ENCODE measurements at places on chromosomes 16 and 17.

DNA sequence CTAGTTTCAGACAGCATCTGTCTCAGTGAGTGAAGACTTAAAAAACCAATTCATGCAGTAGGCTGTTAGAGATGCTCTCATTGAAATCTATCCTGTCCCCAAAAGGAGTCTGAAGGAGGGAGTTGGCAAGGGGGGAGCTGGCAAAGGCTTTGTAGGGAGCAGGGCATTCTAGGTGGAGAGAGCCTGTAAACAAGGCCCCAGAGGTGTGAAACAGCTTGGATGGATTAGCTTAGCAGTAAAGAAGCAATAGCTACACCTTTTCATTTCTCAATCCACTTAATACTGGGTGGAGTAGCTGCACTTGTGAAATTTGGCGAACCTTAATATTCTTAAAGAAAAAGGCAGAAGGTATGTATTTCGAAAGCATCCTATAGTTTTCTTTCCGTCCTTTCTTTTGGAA is 61.8 kb downstream of the KSR1 start:
- DNase-seq = no peak

- DNase-seq = no peak
These were observed 89.1 kb downstream of the ELAC2 start for GRCh38 chr17:12928736-12929135.

- no peak for DNase-seq
These were observed 47.3 kb downstream of the SMPD3 start for GRCh38 chr16:68400924-68401460.

DNA sequence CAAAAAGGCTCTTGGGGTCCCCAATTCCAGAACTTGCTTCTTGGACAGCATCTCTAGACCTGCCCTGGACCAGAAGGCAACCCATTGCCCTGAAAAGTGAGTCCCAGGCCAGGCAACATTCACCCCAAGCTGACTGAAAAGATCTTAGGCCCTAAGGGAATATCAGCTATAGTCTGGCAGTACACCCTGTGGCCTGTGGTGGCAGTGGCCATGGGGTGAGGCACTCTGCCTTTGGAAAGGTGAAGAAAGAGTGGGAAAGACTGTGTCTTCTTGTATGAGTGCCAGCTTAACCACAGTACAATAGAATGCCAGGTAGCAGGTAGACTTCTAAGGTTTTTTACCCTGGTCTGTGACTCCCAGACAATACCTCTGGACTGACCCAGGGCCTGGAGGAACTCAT is 564.5 kb downstream of the CDH8 start:
- DNase-seq = no peak

- no peak for DNase-seq
These were observed 9.2 kb downstream of the GLYR1 start for GRCh38 chr16:4837733-4838501.

GRCh38 chr16:876523-877241 is 76.1 kb upstream of the GNG13 start:
- no peak for DNase-seq

DNA sequence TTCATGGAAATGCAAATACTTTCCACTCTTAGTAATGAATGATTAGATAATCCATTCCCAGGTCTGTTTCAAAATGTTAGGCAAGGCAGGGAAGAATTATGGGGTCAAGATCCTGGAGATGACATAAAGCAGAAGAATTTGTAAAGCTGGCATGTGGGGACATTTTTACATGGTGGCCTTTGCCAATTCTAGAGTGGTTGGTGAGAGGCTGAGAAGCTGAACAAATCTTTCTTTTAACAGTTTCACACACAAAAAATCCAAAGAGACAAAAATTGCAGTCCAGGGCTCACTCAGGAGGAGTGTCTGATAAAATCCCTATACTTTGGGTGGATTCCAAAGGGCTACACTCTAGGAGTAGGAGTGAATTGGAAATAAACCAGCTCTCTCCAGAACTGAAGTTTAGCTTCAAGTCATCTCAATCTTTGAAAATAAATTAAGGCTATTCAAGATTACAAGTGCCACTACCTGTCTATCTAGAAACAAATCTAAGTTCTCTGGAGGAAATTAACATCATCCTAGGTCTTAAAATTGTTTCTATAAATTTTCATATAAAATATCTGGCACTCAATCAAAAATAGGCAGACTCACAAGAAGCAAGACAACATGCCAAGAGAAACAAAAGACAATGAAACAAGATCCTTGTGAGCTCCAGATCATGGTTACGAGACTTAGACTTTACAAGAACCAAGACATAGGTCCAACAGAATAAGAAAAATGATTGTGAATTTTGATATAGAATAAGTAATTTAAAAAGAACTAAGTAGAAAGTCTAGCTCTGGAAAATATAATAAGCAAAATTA is 113.0 kb upstream of the AXIN2 start:
- no peak for DNase-seq

DNA sequence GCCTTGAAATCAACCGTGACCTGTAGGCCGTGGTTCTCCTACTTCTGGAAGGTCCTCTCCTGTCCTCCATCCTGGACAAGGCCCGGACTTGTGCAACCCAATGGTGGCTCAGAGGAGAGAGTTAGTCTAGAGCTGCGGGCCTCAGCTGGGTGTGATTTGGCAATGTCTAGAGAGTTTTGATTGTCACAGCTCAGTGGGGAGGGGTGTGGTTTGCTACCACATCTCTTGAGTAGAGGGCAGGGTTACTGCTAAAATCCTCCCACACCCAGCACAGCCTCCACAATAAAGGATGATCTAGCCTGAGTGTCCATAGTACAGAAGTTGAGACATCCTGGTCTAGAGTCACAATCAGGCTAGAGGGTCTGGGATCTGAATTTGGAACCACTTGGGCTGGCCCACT is 40.3 kb downstream of the MYH13 start:
- DNase-seq = no peak

DNA sequence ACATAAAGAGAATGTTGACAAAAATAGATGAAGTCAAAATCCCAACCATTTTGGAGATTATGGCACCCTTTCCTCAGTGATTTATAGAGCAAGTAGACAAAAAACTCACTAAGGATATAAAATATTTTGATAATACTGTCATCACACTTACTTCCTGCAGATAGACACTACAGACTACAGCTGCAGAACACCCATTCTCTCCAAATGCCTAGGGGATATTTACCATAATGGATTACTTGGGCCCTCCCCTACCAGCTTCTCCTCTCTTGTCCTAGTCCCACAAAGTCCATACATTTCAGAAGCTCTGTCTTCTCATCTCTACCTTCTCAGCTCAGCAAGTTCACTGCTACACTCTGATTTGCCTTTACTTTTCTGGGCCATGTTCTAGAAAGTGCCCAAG is 37.2 kb upstream of the CCNF start:
- DNase-seq = no peak

DNA sequence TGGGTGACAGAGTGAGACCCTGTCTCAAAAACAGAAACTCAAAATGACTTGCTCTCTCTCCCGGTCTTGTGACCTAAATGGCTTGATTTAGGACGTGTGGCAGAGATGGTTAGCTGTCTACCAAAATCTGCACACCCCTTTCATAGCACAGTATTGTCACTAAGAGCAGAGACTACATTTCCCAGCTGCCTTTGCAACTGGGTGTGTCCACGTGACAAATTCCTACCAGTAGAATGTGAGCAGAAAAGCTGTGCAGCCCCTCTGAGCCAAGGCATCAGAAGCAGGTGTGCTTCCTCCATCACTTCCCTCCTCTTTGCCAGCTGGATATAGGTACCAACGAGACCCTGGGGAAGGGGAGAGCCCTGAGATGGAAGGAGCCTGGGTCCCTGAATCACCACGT is 25.5 kb downstream of the GPR142 start:
- DNase-seq = no peak

- DNase-seq = peak; percentile 80
These were observed 5.2 kb downstream of the AXIN2 start for GRCh38 chr17:65556014-65556909.

- no peak for DNase-seq
These were observed 131.3 kb downstream of the CBLN1 start for GRCh38 chr16:49150341-49150740.

GRCh38 chr16:53534206-53534605 is 31.2 kb upstream of the AKTIP start:
- DNase-seq = no peak

DNA sequence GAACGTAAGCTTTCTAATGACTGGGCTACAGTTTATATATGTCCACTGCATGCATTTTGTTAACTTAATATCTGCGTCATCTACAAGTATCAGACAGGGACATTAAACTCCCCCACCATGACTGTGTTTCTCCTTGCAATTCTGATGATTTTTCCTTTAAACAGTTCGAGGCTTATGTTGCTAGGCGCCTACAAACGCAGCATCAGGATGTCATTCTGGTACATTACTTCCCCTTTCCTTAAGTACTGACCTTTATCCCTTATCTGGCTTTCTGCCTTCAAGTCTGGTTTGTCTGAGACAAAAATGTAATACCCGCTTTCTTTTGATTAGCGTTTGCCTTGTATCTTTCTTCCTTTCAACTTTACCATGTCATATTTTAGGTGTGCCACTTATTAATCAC is 362.4 kb downstream of the SLC39A11 start:
- no peak for DNase-seq

DNA sequence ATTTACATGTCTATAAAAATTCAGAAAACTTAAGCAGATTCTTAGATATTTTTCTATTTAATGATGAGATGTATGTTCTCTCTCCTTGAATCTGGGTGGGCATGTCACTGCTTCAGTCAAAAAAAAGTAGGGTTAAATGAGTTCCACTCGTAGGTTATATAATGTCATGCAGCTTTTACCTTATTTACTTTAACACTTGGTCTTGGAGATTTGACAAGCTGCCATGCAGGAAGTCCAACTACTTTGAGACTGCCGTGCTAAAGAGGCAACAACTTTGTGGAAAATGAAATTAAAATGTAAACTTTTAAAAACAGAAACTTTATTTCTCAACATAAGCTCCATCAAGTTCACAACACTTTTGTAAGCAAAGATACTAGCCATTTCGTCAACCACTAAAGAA is 1336.0 kb upstream of the CDH8 start:
- no peak for DNase-seq

- no peak for DNase-seq
These were observed 61.8 kb upstream of the TOM1L1 start for GRCh38 chr17:54838651-54839421.

DNA sequence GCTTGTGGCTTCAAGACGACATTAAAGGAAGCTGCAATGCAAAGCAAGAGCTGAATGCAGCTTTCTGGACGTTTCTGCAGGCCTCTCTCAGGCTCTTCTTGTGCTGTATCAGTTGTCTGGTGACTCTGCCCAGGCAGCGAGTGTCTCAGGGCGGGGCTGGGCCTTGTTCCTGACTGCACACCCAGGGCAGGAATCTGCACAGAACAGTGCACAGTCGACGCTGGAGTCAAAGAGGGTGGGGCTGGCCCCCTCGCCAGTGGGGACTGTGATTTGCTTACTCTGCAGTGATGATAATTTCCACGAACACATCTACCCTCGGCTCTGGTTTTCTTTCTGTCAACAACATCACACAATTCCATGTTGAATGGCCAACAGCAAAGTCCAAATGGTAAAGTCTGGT is 60.7 kb downstream of the IRF8 start:
- DNase-seq = no peak

GRCh38 chr17:44591206-44591605 is 33.9 kb downstream of the FZD2 start:
- DNase-seq = no peak

DNA sequence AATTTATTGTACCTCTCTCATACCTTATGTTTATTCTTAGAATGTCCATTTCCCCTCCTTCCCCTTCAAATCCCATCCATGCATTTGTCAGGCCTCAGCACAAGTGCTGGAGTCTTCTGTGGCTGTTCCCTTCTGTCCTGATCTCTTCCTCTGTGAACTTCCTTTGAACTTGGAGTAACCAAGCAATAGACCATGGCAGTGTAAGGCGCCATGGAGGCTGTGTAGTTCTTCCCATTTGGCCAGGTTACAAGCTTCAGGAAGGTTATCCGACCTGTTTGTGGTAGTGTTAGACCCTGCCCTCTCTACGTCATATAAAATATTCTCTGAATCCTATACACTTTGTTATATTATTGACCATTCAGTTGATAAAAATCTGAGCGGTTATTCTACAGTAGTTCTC is 28.6 kb downstream of the MAP2K6 start:
- no peak for DNase-seq

DNA sequence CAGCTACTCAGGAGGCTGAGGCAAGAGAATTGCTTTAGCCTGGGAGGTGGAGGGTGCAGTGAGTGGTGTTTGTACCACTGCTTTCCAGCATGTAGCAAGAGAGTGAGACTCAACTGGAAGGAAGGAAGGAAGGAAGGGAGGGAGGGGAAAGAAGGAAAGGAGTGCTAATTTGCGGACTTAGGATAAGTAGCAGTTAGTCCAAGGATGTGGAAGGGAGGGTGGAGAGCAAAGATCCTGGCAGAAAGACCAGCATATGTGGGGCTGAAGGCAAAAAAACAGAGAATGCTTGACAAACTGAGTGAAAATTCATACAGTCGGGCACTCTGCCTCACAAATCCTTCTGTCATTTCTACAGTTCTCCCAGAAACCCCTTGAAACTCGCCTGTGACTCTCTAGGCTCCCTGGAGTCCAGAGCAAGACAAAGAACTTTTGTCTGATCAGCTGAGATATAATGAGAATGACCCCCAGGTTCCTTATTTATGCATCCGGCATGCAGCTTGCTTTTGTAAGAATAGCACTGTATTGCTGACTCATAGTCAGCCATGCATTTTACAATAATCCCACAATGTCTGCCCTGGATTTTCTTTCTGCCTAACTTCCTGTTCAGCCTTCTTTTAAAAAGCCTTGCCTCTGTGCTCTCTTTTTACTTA is 31.5 kb downstream of the CDK5RAP3 start:
- no peak for DNase-seq

- no peak for DNase-seq
These were observed 146.2 kb downstream of the CDH13 start for GRCh38 chr16:82773018-82773417.

DNA sequence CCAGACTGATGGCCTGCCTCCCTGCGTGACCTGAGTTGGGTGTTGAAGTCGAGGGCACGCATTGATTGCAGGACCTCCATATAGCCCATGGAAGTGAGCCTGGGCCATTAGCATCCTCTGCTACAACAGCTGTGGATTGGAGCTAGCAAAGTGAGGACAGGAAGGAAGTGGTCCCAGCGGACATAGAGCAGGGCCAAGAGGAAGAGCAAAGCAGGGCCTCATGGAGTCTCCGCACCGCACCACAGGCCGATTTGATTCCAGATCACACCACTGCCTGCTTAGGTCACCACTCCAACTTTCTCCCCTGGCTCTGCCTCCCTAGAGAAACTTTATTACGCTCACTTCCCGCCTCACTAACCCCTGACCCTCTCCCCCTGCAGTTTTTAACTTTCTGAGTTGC is 10.7 kb upstream of the UBTF start:
- no peak for DNase-seq

DNA sequence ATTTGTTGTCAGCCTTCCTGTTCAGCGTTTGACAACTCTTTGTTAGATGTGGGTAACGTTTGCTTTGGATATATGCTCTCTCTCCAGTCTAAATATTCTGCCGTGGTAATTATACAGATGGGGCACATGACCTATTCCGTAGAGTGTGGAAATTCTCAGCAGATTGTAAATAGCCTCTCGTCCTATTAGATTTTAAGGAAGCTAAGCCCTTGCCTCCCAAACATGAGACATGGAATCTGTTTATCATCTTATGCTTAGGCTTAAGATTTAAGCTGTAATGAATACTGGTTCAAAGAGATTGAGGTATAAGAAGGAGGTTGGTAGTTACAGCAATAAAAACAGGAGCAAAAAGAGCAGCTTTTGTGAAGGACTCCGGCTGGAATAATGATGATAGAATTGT is 87.4 kb downstream of the RBFOX1 start:
- DNase-seq = no peak

Measured in CD4-positive, alpha-beta T cell treated with Interleukin-4 for 4 hours (primary cell).